Stimulated activated naive CD8-positive, alpha-beta T cell treated with anti-CD3 and anti-CD28 coated beads, Interleukin-15, Interleukin-2, amounts not matched to agents 100 U/mL and 50 U/mL, for 24 hours (primary cell): ENCODE measurements at places on chromosomes 7 and 10.

- no peak for DNase-seq
Measured at GRCh38 chr7:12092499-12093130, 118.5 kb upstream of the TMEM106B start.

GRCh38 chr7:2717293-2718261, 29.6 kb downstream of the AMZ1 start:
- no peak for DNase-seq

DNA sequence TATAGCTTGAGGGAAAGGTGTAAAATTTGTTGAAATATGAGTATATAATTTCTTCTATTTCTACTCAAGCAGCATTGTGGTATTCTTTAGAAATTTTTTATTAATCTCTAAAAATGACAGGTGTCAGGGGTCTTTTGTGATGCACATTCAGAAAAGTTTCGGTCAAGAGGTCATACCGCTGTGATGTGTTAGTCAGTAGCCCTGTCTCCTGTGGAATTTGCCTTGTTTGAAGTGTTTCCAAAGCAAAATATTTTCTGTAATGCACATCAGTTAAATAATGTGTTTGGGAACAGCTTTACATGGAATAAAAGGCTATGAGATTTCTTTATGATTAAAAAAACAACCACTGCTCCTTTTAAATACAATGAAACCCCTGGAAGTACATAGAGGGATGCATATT, 35.8 kb downstream of the FOXP2 start:
- no peak for DNase-seq

GRCh38 chr7:2459674-2460073, 16.5 kb downstream of the GRIFIN start:
- DNase-seq: no peak

DNA sequence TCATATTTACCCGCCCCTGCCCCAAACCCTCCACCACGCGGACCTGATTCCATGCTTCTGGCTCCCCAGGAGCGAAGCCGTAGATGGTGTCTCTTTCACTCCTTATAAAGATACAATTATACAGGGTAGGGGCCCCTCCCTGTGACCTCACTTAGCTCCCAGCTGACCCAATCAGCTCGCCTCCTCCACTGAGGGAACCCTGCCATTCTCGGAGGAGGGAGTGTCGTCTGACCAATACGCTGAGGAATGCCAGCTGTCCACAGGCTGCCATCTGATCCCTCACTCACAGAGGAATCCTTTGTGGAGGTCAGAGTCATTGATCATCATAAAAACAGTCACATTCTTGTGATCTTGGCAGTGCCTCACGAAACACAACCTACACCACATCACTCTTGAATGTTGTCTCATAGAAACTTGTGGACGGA, 67.5 kb upstream of the INSIG1 start:
- DNase-seq: no peak

GRCh38 chr7:157194948-157195347, 56.2 kb downstream of the UBE3C start:
- DNase-seq: no peak

DNA sequence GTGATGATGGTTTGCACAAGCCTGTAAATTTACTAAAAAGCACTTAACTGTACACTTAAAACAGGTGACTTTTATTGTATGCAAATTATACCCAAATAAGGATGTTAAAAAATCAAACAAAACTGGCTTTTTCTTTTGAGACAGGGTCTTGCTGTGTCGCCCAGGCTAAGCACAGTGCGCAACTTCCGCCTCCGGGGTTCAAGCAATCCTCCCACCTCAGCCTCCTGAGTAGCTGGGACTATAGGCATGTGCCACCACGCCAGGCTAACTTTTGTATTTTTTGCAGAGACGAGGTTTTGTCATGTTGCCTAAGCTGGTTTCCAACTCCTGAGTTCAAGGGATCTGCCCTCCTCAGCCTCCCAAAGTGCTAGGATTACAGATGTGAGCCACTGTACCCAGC, 77.7 kb downstream of the DNAJC1 start:
- DNase-seq: no peak

DNA sequence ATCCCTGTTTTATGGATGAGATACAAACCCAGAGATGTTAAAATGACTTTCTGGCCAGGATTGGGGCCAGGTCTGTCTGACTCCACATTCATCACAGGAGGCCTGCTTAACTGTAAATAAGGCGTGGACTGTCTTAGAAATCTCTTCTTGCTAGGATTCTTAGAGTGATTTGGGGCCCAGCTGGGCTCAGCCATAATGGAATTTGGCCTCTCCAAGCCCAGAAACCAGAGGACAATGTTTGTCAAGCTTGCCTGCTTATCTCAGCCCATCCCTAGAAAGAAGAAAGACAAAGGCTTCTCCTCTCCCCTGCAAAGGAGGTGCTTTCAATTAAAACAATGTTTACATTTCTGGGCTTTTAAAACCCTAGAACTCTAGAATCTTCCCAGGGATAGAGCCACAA, 2.9 kb downstream of the HABP2 start:
- DNase-seq: no peak

DNA sequence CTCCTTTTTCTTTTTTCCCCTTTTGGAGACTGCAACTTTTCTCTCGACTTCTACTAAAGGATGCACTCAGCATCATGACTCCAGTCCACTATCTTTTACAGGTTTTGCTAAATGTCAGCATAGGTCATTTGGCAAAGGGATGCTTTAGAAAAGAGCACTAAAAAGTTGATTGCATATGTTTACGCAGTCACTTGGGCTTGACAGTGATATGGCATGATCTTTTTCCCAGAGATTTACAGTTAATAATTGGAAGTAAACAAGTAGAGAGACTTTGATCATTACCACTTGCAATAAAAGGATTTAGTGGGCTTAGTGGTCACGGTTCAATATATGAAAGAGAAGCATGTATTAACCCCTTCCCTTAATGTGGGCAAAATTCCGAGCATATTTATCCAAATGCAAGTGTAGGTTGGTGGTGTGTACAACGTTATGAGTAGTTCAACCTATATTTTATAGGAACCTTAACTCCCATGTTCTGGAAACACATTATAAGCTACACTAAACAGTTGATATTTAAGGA, 1.8 kb downstream of the BMI1 start:
- DNase-seq: no peak

DNA sequence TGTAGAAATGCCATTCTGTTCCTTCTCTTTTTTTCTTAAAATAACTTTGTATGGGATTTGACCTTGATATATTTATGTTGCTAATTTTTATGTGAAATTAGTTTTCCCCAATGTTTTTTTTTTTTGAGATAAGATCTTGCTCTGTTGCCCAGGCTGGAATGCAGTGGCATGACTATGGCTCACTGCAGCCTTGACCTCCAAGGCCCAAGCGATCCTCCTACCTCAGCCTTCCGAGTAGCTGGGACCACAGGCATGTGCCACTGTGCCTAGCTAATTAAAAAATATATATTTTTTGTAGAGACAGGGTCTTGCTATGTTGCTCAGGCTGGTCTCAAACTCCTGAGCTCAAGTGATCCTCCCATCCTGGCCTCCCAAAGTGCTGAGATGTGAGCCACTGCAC, 16.0 kb downstream of the VPS26A start:
- DNase-seq: no peak

DNA sequence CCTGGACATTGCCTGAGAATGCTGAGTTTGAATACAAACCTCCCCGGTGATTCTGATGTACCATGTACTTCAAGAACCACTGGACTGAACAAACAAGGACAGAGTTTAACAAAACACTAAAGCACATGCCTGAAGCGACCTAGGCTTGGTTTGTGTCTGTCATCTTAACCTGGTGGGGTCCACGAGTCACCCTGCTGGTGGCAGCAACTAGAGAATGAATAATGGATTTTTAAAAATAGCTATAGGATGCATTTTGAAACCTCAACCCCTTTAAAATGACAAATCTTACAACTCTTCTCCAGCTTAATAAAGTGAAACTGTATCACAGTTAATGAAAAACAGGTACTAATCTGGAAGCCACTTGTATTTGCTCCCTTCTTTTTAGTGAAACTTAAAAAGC, 25.2 kb downstream of the CDHR3 start:
- DNase-seq: no peak
